ENCODE measurements at places on chromosomes 6 and 20.

GRCh38 chr20:18003897-18004296 lies 35.1 kb downstream of the MGME1 start:
- no peak for DNase-seq

DNA sequence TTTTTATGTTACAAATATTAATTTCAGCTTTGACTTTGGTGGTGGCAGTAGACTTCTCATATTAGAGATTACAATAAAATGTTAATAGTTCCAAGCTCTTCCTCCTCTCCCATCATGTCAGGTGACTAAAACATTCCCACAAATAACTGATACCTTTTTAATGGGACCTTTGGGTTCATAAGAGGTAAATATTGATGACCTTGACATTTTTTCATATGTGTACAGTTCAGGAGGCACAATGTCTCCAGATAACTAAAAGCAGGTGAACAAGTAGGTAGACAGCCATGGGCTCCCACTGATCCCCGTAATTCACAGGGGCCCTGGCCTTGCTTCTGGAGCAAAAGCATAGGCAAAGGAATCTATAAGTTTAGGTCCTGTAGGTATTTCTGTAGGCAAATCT lies 317.7 kb downstream of the SOX4 start:
- DNase-seq, result no peak

DNA sequence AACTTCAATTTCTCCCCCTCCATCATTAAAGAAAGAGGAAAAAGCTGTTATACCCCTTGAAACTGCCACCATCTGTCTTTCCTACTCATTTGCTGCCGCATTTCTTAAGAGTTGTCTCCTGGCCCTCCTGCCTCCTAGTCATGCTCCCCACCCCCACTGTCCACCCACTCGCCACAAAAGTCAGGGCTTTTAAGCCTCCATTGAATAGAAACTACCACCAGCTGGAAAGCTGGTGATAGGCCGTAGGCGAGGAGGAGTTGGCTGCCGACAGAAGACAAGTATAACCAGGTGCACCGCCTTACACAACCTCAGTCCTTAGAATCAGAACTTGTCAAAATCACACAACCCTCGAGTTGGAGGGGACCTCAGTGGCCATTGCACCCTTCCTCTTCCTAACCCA lies 67.6 kb downstream of the B3GAT2 start:
- no peak for DNase-seq

- DNase-seq, result no peak
Observed at GRCh38 chr20:58826271-58826670, 24.4 kb downstream of the GNAS-AS1 start.

DNA sequence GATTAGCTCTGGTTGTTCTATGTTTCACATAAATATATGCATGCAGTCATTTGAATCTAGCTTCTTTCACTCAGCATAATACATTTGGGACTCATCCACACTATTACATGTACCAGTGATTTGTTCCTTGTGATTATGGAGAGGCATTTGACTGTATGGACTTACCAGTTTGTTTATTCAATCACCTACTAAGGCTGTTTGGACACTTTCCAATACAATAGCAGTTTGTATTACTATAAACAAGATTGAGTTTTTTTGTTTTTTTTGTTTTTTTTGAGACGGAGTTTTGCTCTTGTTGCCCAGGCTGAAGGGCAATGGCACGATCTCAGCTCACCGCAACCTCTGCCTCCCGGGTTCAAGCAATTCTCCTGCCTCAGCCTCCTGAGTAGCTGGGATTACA lies 109.8 kb upstream of the DST start:
- no peak for DNase-seq

DNA sequence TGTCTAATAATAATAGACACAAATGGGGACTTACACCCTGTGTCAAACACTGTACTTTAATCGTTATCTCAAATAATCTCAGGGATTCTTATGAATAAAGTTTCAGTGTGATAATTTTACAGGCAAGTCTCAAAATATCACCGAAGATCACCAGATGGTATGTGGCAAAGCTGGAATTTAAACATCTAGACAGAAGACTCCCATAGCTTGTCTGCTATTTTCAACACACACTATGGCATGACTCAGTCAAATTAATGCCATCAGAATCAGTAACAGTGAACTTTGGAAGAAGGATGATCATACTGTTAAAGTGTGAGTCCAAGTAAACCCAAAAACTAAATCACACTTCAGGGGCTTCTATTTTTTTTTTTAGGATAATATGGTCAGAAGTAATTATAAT lies 867.6 kb upstream of the FLRT3 start:
- no peak for DNase-seq

GRCh38 chr6:70586114-70586513 lies 19.4 kb downstream of the SDHAF4 start:
- DNase-seq, result no peak

DNA sequence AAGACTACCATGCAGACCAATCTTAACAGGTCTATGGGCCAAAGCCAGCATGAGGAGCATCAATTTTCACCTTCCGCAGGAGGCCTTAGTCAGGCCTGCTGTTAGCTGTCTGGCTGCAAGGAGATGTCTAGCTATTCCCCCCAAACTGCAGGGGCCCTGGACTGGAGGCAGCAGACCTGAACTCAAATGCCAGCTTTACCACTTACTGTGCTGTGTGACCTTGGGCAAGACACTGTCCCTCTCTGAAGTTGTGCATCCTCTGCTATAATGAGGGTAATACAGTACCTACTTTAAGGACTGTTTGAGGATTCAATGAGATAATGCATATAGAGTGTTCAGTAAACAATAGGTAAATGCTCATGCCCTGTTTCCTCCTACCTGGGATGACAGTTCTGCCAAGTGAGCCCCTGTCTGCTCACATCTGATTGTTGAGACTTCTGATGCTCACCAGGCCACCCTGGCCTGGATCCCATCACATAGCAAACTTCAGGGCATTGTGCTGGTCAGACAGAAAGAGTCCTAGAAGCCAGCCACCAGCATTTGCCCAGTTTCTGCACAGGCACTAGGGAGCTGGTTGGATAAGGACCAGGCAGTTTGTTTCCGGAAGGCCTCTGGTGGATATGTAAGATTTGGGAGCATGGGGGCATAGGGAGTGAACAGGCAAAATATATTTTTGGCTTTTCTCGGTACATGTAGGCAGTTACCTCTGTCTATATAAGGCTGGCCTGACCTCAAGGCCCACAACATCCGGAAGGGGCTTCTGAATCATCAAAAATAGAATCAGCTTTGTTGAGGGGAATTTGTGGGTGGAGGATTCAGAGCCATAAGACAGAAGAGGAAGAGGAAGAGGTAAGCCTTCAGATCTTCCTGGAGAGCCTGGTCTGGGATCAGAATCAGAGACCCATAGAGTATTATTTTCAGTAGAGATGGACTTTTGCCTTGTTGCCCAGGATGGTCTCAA lies 2.3 kb upstream of the OCSTAMP start:
- DNase-seq, result no peak

DNA sequence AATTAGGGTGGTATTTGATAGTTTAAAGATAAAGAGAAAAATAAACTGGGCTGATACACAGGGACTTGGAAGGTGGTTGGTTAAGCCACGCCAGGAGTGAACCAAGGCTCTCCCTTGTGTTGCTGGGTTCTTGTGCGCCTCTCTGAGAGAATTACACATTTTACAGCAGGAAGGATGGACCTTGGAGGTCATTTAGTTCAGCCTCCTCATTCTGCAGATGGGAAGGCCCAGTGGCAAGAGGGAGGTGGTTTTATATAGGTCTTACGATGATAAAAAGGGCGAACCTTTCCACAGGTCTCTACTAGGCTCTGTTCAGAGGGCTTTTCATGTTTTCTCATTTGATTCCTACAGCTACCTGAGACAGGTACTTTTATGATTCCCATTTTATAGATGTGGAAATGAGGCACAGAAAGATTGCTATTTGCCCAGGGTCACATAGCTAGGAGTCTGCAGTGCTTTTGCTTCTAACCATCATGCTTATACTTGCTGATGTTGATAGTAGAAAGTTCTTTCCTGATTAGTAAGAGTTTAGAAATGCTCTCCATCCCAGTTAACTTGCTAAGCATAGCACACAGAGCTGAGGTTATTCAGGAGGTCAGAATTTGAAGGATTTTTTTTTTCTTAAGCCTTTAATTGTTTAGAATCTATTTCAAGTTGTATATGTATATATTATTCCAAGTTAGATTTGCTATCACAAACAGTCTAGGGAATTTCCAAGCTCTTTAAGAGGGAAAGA lies 12.8 kb downstream of the HIVEP1 start:
- no peak for DNase-seq

- no peak for DNase-seq
Observed at GRCh38 chr20:13441388-13441787, 197.3 kb downstream of the TASP1 start.

GRCh38 chr6:165769401-165769800 lies 106.4 kb upstream of the PDE10A start:
- no peak for DNase-seq

GRCh38 chr6:88482465-88482864 lies 316.3 kb upstream of the CNR1 start:
- DNase-seq, result no peak

DNA sequence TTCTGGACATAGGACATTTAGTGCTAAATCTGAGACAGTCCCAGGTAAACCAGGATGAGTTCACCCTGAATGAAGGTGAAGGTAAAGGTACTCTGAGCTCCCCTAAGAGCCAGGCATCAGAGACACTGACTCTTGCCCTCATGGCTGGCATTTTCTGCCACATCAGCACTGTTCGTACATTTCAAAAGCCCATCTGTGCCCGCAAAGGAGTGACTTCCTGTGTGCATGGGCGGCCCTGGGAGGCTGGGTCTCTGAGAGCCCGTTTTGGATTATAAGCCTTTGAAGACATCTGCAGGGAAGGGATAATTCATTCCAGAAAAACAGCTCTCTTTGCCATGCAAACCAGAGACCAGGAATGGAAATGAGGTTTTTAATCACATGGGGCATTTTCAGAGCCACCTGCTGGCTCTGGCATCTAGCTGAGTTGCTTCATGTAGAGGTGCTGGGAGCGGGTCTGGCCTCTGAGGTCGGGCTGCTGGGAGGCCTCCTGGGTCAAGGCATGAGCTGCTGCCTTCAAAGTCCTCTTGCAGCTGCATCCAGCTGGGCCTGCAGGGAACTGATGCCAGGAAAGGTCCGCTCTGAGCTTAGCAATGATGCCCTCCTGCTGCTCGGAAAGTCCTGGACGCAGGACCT lies 348.3 kb downstream of the DHX35 start:
- DNase-seq, result no peak

GRCh38 chr20:16209951-16210361 lies 363.3 kb downstream of the KIF16B start:
- no peak for DNase-seq

DNA sequence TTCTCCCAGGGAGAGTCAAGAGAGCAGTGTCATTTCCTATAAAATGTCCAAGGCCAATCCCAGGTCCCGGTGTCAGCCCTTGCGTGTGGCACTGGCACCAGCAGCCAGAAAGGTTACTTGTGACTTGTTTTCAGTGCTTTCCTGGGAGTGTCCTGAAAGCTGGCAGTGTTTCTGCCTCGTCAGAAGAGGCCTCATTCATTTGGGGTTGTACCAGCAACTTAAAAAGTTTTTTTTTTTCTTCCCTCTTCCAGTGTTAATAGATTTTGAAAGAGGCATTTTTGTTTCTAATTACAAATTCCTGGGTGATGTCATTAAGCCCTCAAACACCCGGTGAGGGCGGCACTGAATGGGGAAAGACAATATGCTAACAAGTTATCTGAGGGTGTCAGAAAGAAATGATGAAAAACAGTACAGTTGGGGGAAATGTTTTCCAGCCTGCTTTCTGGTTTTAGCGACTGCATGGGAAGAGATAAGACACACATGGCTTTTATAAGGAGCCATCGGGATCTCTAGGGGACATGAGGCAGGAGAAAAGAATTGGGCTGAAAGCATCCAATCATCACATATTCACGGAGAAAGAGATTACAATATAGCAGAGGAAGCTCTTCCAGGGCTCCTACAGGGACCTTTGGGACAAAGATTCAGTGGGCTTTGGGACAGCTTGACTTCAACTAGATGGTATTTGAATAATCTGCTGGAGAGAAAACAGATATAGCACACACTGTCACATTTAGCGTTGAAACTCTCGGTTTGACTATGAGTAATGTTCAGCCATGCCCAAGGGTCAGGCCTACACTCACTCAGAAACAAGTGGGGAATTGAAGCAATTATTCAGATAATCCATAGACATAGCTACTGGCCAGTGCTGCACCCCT lies 153.0 kb downstream of the BCAS1 start:
- no peak for DNase-seq

DNA sequence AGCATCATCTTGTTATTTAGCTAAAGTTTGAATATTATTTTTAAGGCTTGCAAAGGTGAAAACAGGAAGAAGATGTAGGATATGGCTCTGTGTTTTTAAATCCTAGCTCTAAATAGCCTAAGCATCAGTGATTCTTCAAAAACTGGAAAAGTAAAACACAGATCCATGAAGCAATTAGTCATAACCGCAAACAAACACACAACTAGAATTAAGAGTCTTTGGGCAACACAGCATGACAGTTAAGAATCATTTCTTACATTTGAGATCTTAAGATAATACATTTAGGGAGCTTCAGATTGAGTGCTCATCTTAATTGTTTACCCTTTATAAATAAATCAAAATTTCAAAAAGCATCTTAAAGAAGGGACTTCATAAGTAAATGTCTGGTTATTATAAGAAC lies 115.8 kb upstream of the MAP7 start:
- DNase-seq, result no peak

DNA sequence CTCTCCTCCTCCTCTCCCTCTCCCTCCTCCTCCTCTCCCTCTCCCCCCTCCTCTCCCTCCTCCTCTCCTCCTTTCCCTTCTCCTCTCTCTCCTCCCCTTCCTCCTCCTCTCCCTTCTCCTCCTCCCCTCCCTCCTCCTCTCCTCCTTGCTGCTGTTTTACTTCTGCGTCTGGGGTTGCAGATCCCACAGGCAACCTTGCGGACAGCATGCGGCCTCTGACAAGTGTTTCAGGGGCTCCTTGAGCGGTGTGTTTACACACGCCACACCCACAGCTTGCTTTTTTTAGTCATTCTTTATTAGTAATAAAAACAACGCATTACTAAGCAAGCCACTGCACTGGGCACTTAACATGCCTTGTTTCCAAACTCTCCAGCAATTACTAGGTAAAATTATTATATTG lies 81.9 kb downstream of the TFAP2C start:
- DNase-seq, result no peak

- no peak for DNase-seq
Observed at GRCh38 chr20:11850901-11851300, 66.8 kb upstream of the BTBD3 start.

- no peak for DNase-seq
Observed at GRCh38 chr20:45649312-45649863, 18.3 kb upstream of the WFDC9 start.

- no peak for DNase-seq
Observed at GRCh38 chr20:62360854-62361798, 6.0 kb downstream of the LAMA5 start.

- DNase-seq, result no peak
Observed at GRCh38 chr6:13009461-13009860, 292.9 kb downstream of the PHACTR1 start.

DNA sequence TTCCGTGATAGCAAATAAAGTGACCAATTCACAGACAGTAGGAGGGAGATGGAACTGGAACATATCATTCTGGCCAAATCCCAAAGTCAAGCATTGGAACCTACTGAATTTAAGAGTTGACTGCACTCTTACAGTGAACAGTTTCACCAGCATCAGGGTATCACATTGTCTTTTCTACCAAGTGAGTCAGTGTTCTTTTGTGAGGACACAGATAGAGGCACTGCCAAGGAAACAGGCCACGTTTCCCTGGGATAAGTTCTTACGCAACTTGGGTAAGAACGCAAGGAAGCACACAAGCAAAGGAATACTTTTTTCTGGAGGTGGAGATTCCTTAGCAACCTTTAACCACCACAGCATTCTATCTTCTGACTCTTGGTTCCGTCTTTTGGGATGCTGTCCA lies 28.6 kb upstream of the ENPP5 start:
- DNase-seq, result no peak

- DNase-seq, result no peak
Observed at GRCh38 chr6:81608776-81609175, 143.7 kb downstream of the TENT5A start.

Measured in activated CD4-positive, CD25-positive, alpha-beta regulatory T cell treated with anti-CD3 and anti-CD28 coated beads, Interleukin-2, amount 50 U/mL, for 16 hours (primary cell).